Stimulated activated CD4-positive, alpha-beta T cell treated with anti-CD3 and anti-CD28 coated beads, Interleukin-15, amount 100 ng/mL, for 48 hours (primary cell): ENCODE measurements at places on chromosomes 4 and X.

GRCh38 chrX:39957816-39958566 lies 139.8 kb downstream of the BCOR start:
- DNase-seq: no peak

DNA sequence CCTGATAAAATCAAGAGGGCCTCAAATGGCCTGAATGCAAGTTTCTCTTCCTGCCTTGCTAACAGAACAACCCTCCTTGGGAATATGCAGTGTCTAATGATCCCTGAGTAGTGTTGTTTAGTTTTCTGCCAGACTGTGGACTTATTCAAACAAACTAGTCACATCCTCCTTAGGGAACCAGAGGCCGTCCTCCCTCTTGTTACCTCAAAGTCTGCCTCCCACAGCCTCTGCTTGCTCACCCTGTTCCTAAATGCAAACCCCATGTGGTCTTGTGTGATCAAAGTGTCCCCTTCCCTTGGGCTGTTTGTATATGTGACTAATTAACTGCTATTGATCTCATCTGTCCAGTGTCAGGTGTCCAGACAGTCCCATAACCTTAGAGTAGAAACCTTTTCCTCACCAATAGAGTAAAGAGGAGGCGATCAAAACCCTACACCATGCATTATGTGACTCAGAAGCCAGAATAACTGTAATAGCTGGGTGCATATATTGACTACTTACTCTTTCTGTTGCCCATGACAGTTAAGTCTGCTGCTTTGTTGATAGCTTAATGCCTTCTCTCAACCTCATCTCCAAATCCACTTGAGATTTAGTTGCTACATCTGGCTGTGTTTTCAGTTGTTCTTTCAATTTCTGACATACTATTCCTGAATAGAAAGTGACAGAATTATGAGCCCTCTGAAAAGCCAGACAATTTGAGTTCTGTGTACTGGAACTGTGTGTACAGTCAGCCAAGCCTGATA lies 473.0 kb upstream of the NWD2 start:
- no peak for DNase-seq

- no peak for DNase-seq
Measured at GRCh38 chr4:146029939-146030710, 91.5 kb upstream of the ZNF827 start.

- no peak for DNase-seq
Measured at GRCh38 chrX:16186380-16187007, 19.2 kb downstream of the MAGEB17 start.

- no peak for DNase-seq
Measured at GRCh38 chr4:76535603-76536372, 100.8 kb downstream of the SHROOM3 start.

DNA sequence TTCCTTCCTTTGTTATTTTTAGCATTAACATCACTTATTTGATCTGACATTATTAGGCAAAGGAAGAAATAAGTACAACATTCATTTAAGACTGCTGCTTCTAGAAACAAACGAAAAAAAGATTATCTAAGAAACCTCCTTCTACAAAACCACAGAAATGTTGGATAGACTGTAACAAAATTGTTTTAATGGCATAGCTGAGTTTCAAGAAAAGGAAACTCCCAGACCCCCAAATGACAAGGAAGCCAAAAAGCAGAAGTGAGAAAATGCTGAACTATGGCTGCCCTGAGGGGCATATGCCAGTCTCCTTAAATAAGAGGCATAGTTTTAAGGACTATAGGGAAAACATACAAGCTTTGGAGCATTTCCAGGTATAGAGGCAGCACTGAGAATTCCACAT lies 1431.6 kb upstream of the TENM3 start:
- DNase-seq: no peak

GRCh38 chr4:41178372-41179370 lies 35.7 kb downstream of the APBB2 start:
- no peak for DNase-seq

- no peak for DNase-seq
Measured at GRCh38 chr4:3250438-3250955, 1.5 kb downstream of the MSANTD1 start.

- DNase-seq: no peak
Measured at GRCh38 chrX:91039777-91040176, 394.9 kb upstream of the PABPC5 start.

DNA sequence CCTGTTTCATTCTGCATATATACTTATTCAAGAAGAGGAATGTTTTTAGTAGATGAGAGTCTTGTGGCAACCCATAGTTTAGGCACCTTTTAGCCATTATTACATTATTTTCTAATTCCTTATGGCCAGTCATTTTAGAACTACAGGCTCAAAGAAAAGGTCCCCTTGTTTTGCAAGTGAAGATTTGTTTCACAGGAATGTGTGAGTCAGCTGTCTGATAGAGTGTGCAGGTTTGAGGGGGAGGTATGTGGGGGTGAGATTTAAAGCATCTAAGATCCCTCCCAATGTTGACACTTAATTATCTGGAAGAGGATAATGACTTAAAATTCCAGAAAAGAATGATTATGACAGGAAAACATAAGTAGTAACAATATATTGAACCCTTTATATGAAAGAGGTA lies 495.6 kb downstream of the KCNIP4 start:
- DNase-seq: no peak

- DNase-seq: no peak
Measured at GRCh38 chrX:22542641-22543040, 269.9 kb downstream of the CBLL2 start.

GRCh38 chr4:124954046-124954445 lies 241.5 kb upstream of the ANKRD50 start:
- no peak for DNase-seq

DNA sequence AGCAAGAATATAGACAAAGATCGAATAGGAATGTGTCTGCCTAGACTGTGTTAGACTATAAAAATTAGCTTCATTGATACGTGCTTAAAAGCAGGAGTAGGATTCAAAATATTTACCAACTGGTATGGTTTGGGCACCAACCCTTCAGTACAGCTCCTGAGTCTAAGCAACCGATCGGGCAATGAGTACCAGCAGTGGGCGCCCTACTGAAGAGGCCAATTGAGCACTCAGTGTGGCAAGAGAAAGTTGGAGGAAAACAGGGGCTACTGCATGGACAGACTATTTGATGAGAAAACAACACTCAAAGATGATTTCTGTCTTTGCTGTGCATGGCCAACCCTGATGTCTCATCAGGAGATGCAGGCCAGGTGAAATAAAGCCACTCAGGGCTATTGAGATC lies 176.0 kb upstream of the NWD2 start:
- no peak for DNase-seq

DNA sequence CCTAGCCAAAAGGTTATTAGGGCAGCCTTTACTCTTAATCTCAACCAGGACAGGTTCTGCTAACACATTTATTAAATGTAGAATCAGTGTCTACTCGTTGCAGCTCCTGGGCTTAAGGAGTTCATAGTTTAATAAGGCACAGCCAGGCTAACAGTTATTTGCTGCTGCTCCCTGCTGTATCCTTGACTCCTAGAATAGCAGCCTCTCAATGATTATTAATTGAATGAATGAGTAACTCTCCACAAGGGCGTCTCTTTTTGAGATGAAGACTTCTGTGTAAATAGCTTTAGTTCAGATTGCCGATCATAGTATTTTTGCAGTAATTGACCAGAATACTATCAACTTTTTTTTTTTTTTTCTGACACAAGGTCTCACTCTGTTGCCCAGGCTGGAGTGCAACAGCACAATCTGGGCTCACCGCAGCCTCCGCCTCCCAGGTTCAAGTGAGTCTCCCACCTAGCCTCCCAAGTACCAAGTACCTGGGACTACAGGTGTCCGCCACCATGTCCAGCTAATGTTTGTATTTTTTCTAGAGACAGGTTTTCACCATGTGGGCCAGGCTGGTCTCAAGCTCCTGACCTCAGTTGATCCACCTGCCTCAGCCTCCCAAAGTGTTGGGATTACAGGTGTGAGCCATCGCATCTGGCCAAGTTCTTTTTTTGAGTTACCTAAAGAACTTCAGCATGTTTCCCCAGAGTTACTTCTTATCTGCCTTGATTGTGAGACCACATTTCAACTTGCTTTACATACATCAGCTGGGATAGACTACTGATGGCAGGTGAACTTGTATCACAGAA lies 2.9 kb downstream of the UGDH start:
- DNase-seq: no peak

- no peak for DNase-seq
Measured at GRCh38 chr4:64341711-64342110, 67.5 kb downstream of the TECRL start.

GRCh38 chrX:24694825-24695224 lies 1.1 kb downstream of the POLA1 start:
- DNase-seq: no peak

DNA sequence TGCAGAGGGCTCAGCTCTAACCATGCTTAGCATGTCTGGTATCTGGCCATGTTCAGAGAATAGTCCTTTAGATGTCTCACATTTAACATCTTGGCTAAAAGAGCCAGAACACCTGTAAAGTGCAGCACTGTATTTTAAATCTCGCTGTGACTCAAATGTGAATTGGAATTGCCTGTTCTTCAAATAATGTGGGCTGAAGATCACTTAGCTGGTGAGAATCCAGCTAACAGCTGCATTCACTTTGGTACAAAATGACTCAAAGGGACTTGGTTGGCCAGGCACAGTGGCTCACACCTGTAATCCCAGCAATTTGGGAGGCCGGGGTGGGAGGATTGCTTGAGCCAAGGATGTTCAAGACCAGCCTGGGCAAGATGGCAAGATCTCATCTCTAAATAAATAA lies 63.5 kb upstream of the PLAC8 start:
- DNase-seq: no peak

DNA sequence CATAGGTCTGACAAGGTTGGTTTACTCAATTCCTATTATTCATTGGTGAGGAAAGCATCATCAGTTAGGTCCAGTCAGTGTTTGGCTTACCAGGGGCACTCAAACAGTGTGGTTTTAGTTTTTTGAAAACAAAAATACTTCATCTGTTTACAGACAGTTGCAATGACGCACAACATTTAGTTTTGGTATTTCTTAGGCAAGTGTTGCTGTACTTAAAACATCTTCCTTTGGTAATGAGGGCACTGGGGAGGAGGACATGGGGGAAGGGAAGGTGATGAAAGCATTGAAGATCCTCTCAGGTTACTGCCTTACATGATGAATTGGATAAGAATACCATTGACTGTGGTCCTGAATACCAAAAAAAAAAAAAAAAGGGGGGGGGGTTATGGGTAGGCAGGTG lies 93.7 kb upstream of the MAOA start:
- DNase-seq: no peak

- DNase-seq: peak; percentile 13
Measured at GRCh38 chr4:866761-867390, 40.9 kb upstream of the CPLX1 start.

GRCh38 chr4:101037249-101037648 lies 310.1 kb downstream of the PPP3CA start:
- no peak for DNase-seq

GRCh38 chr4:93532234-93532633 lies 296.3 kb upstream of the ATOH1 start:
- no peak for DNase-seq

- peak; percentile 36 for DNase-seq
Measured at GRCh38 chrX:45771560-45772340, 571.1 kb upstream of the DIPK2B start.

GRCh38 chrX:70132224-70132623 lies 1.0 kb upstream of the IGBP1 start:
- DNase-seq: no peak

GRCh38 chr4:1376391-1376840 lies 29.4 kb downstream of the UVSSA start:
- no peak for DNase-seq

DNA sequence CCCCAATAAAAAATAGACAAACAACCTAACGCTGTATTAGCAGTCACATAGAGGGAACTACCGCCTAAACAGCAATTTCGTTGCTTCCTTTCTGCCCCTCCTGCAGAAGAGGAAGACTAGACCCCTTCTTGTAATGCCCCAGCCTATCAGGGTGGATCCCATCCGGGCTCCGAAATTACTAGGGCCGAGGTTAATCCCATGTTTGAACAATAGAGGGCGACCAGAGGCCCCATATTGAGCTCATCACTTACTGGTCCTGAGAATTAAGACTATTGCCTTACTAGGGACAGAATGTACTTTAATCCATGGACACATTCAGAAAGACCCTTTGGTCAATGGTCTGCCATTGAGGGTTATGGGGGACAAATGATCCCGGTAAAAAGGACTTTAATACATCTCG lies 11.8 kb upstream of the ZNF630 start:
- DNase-seq: no peak

- DNase-seq: no peak
Measured at GRCh38 chrX:134542485-134542884, 82.5 kb downstream of the HPRT1 start.

- no peak for DNase-seq
Measured at GRCh38 chr4:12116009-12116552, 687.4 kb upstream of the HS3ST1 start.

DNA sequence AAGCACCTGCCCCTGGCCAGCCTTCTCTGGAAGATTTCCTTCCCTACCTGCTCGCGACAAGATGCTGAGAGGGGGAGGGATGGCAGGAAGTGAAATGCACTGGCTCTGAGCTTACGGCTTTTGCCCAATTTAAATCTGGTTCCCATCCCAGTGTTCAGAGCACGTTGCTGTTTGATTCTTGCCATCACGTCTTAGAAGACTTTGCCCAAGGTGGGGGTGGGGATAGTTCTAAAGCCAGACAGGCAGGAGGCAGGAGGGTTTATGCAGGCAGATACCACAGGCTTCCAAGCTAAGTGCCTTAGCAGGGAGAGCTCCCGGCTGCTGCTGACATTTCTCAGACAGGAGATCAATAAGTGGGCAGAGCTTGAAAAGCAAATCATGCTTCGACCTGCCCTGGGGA lies 393.9 kb downstream of the MID1IP1 start:
- DNase-seq: no peak

DNA sequence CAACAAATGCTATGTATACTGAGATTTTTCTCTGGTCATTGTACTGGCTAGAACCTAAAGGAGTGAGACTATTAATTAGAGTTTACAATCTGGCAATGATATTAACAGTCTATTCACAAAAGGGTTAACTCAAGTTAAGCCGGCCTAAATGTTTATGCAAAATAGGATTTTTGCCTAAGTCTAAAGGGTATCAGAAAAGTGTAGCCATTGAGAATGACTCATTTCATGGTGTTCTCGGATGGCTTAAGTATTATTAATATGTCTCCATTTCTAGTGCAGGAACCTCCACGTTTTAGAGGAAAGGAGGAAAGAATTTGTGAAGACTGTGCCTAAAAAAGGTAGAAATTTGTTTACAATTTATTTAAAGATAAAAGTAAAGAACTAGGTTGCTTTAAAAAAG lies 29.8 kb downstream of the DYNLT3 start:
- no peak for DNase-seq

GRCh38 chr4:161121451-161121850 lies 1042.3 kb downstream of the FSTL5 start:
- DNase-seq: no peak

- no peak for DNase-seq
Measured at GRCh38 chr4:145847764-145848163, 90.9 kb downstream of the ZNF827 start.
